ENCODE measurements at places on chromosomes 2 and 18.

- DNase-seq: no peak
Observed at GRCh38 chr2:72081451-72081850, 66.2 kb downstream of the CYP26B1 start.

DNA sequence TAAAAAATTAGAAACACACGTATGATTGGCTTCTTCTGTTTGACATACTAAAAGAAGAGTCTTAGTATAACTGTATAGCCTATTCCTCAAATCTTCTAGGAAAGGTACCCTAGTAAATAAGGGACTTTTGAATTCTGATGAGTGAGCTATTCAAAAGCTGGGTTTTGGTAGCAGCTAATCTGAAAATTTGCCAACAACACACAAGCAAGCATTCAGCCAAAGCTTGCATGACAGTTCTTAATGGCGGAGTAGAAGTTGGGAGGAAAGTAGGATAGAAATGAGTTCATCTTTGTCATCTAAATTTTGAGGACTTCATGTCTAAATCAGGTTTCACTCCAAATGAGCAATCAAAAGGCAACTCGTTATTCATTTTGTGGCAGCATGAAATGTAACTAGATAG lies 813.0 kb downstream of the MBD2 start:
- DNase-seq: no peak

DNA sequence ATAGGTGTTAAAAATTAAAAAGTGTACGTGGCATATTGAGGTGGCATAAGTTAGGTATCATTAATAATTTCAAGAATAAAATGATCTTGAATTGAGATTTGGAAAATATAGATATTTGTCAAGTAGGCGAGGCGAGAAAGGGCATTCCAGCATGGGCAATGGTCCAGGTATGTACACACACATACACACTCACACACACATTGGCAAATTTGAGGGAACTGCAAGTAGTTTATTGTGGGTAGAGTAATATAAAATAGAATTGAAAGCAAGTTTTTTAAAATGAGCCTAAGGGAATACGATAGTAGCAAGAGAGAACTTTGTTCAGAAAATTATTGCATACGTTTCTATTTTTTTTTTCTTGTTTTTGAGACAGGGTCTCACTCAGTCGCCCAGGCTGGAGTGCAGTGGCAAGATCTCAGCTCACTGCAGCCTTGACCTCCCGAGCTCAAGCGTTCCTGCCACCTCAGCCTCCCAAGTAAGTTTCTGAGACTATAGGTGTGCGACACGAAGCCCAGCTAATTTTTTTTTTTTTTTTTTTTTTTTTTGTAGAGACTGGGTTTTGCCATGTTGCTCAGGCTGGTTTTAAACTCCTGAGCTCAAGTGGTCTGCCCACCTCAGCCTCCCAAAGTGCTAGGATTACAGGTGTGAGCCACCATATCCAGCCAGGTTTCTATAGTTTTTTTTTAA lies 96.7 kb upstream of the SLC39A10 start:
- no peak for DNase-seq

DNA sequence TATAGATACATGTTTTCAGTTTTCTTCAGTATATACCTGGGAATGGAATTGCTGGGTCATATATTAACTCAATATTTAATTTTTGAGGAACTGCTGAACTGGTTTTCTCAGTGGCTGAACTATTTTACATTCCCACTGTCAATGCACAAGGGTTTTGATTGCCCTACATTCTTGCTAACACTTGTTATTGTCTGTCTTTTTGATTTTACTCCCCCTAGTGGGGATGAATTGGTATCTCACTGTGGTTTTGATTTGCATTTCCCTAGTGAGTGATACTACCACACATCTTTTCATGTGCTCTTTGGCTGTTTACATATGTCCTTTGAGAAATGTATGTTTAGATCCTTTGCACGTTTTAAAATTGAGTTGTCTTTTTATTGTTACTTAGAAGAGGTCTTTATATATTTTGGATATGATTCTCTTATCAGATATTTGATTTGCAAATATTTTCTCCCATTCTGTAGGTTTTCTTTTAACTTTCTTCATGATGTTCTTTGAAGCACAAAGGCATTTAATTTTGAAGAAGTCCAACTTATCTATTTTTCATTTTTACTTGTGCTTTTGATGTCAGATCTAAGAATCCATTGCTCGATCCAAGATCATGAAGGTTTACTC lies 36.2 kb downstream of the ASB1 start:
- no peak for DNase-seq

DNA sequence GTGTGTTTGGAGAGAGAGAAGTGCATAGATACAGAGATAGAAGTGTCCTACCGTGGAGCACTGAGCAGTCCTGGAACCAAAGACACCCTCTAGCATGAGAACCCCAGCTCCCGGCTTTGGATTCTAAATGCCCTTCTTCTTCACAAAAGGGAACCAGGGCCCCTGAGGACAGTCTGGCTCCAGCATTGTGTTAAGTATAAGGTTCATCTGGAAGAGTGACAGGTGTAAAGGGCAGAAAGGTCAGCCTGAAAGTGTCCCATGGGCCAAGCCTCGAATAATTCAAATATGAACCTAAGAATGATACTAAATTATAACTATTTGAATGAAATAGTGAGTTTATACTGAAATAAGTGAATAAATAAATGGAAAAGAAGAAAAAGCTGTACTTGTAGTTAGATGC lies 109.7 kb downstream of the SNTG2 start:
- no peak for DNase-seq

- DNase-seq: no peak
Observed at GRCh38 chr18:79309614-79310358, 85.9 kb upstream of the NFATC1 start.

- DNase-seq: no peak
Observed at GRCh38 chr2:205717999-205718398, 35.7 kb downstream of the NRP2 start.

DNA sequence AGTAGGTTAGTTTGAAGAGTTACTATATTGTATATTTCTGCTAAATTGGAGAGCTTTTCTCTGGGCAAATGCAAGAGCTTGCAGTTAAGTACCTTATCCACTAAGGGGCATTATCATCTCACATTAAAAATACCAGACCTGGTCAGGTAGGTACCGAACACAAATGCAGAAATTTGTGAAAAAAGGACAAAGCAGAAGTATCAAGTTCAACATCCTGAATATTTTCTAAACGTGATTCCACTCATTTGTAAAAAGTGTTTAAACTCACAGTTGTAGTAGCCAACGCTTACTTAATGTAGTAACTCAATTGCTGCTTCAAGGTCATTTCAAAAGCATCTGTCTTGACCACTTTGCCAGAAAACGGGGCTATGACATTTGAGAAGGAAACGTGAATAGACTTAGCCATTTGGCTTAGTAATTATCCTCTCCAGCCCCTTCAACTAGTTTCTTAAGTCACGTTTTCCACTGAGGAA lies 52.1 kb downstream of the CYRIA start:
- DNase-seq: no peak

Measured in stimulated activated CD4-positive, alpha-beta T cell treated with anti-CD3 and anti-CD28 coated beads, Interleukin-15, amount 100 ng/mL, for 1 hour (primary cell).